A549 treated with RU486 at 1 μM for 4 hours (cell line): ENCODE measurements at places on chromosomes 11 and 22. TPM values are rescaled to one million over a fixed set of nuclear protein-coding genes. Genes with fewer than 3 reads are reported as not detected.

NRXN2 gene
- 0.08 to 0.34 TPM (median 0.30 TPM) in 4 of 5 replicates, not detected in the other for total RNA-seq

MS4A4A gene
- not detected in 5 replicates for total RNA-seq

MUC5AC gene
- total RNA-seq = 1.9 to 4.0 TPM (median 3.4 TPM) in 5 replicates

CEP126 gene
- 3.1 to 4.6 TPM (median 3.4 TPM) in 5 replicates for total RNA-seq
